ENCODE measurements at places on chromosomes 7 and 10. TPM values are rescaled to one million over a fixed set of nuclear protein-coding genes. Genes with fewer than 3 reads are reported as not detected.

GRCh38 chr10:88033793-88034192 is 170.4 kb downstream of the PTEN start:
- DNase-seq, result no peak

DNA sequence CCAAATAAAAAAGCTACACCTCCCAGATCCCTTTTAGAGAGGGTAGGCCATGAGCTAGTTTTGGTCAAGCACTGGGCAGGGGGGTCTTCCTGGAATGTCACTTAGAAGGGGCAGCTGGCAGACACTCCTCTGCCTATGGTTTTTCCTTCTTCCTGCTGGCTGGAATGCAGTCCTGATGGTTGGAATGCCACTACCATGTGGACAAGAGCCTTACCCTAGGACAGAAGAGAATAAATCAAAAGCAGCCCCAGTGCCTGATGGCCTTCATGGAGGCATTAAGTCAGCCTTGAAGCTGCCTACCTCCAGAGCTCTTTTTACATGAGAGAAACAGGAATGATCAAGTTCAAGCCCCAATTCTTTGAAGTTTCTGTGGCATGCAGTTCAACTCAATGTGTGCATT is 43.5 kb upstream of the SORBS1 start:
- no peak for DNase-seq

- peak; percentile 33 for DNase-seq
Observed at GRCh38 chr7:22093001-22093400, 147.3 kb upstream of the CDCA7L start.

DNA sequence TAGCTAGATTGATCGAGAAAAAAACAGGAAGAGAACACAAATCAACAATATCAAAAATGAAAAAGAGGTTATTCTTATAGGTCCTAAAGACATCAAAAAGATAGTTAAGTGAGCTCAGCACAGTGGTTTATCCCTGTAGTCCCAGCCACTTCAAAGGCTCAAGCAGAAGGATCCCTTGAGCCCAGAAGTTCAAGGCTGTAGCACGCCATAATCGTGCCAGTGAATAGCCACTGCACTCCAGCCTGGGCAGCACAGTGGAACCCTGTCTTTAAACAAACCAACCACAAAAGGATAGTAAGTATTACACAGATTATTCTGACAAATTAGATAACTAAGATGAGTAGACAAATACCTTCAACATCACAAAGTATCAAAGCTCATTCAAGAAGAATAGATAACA is 83.2 kb downstream of the HBP1 start:
- no peak for DNase-seq

DNA sequence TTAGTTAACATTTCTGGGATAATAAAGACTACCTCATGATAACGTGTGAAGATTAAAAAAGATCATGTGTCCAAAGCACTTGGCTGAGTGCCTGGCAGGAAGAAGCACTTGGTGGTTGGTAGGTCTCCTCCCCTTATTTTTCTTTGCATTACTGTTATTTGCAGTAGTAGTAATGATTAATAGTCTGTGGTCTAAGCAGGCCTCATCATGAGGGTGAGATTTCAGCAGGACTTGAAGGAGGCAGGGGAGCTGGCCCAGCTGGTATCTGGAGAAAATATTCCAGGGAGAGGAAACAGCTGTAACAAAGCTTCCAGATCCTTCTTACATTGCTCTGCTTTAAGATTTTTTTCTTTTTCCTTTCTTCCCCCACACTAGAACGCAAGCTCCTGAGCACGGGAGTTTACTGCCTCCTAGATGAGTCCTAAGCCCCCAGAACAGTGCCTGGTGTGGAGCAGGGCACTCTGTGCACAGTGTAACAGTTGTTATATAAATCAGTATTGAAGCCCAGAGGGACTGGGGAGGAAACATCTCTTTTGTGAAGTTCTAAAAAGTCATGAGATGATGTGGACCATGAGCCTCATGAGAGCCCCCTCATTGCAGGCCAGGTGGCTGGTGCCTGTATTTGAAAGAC is 31.1 kb upstream of the RHEB start:
- DNase-seq, result no peak

DNA sequence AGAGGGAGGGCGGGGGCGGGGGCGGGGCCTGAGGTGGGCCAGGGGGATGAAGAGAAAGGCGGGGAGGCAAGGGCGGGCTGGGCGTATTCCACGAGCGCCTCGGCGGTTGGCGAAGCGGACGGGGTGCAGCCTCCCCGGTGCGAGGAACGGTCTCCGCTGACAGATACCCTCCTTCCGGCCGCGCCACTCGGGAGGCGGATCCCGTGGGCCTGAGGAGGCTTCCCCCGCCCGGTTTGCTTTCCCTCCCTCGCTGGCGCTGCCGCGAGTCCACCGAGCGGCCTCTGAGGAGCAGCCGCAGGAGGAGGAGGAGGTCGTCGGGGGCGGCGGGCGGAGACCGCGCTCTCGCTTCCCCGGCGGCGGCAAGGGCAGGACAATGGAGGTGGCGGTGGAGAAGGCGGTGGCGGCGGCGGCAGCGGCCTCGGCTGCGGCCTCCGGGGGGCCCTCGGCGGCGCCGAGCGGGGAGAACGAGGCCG is at the start of gene TRIM24:
TSS of gene TRIM24 (plus strand) at position 84 of the 473 bp plus-strand sequence. CDS start at position 374, 290 bp downstream.
- DNase-seq, result no peak

GRCh38 chr7:151373599-151373998 is 32.0 kb downstream of the NUB1 start:
- DNase-seq, result no peak

DNA sequence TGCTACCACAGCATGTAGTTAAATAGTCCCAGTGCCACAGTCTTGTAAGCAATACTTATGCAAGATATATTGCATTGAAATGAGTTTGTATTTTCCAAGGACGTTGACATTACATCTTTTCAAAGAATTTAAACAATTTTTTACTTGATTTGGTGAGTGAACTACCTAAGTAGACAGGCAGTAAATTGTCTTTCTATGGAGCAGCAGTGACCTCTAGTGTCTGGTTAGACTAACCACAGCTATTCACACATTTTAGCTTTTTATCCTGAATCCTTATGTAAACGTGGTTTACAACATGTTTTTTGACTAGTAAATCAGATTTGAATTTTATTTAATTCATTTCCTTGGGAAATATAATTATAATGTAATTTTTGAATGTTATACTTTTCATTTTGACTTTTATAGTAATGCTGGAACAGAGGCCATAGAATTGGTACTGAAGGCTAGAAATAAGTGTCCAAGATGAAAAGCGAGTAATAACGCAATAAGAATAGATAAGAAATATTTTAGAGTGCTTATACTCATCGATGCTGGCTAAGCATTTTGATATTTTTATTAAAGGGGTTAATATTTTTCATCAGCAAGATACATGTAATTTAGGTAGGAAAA is 5.6 kb downstream of the LRRTM3 start:
- DNase-seq, result no peak

DNA sequence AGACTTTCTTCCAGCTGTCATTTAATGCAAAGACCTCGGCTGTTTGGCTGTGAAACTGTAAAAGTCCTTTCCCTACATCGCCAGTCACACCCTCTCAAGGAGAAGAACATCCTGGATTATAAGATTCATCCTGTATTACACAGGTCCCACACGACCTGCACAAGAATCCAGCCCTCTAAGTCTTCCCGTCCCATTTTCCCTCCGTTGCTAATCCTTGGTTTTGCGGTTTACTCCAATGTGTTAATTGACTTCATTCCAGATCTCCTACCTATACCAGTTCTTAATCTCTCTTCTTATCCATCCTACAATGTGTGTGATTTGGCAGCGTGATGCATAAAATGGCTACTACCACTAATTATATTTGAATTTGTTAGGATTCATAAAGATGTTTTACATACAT is 110.4 kb downstream of the COL28A1 start:
- no peak for DNase-seq

SFTPA1 gene
- not detected for total RNA-seq
